ENCODE measurements at places on chromosomes 2 and 18.

DNA sequence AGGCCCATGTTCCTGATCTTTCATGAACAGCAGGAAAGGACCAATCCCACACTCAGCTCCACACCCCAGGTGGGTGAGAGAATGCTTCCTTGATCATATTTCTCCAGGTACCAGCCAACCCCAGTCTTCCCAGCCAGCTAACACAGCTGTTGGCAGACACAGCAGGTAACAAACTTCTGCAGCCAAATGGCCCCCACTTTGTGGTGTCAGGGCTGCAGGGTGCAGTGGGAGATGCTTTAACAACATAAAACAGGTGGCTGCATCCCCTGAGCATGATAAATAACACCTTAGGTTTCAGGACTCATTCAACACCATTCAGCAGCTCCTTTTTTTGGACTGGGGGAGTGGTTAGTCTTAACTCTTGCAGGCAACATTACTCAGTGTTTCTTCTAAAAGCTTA is 76.7 kb upstream of the ACAA2 start:
- DNase-seq = no peak

DNA sequence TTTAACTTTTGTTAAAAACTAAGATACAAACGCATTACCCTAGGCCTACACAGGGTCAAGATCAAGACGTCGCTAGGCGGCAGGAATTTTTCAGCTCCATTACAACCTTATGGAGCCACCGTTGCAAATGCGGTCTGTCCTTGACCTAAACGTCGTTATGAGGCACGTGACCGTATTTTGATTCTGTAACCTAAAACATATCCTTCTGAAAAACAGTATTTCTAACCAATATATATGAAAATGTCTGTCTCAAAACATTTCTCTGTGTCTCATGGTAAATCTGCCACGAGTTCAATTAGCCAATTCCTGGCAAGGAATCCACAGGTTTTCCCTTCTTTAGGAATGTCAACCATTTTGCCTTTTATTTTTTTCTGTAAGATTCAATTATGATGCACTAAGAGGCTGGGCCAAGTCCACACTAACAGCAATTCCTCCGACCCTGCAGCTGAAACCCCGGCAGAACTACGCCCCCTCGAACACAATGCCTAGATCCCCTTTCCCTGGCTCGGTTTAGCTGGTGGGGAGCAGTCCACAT is 1.7 kb downstream of the RTN4 start:
- DNase-seq = no peak

DNA sequence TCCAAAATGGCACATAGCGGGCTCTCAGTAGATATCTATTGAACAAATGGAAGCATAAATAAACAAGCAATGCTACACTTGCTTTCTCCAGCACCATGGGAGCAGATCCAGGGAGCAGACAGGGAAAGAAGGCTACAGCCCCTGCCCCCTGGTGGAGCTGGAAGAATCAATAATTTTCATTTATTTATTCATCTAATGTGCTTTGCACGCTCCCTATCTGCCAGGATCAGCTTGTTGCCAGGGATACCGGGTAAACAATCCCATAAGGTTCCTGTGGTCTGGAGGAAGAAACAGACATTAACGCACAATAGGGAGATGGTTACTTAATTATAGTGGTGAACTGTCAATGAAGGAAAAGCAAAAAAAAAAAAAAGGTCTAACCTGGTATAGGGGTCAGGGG is 40.1 kb upstream of the CLASP1 start:
- DNase-seq = no peak

- DNase-seq = no peak
Observed at GRCh38 chr2:241935314-241935713, 65.8 kb downstream of the RTP5 start.

DNA sequence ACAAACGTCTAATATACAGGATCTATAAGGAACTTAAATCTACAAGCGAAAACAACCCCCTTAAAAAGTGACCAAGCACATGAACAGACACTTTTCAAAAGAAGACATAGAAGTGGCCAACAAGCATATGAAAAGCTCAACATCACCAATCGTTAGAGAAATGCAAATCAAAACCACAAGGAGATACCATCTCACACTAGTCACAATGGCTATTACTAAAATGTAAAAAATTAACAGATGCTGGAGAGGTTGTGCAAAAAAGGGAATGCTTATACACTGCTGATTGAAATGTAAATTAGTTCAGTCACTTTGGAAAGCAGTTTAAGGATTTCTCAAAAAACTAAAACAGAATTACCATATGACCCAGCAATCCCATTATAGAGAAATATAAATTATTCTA is 1148.5 kb upstream of the FAM98A start:
- no peak for DNase-seq

- no peak for DNase-seq
Observed at GRCh38 chr2:54054271-54054670, 61.1 kb upstream of the ACYP2 start.

GRCh38 chr2:65654496-65654895 is 222.1 kb upstream of the SPRED2 start:
- DNase-seq = no peak

DNA sequence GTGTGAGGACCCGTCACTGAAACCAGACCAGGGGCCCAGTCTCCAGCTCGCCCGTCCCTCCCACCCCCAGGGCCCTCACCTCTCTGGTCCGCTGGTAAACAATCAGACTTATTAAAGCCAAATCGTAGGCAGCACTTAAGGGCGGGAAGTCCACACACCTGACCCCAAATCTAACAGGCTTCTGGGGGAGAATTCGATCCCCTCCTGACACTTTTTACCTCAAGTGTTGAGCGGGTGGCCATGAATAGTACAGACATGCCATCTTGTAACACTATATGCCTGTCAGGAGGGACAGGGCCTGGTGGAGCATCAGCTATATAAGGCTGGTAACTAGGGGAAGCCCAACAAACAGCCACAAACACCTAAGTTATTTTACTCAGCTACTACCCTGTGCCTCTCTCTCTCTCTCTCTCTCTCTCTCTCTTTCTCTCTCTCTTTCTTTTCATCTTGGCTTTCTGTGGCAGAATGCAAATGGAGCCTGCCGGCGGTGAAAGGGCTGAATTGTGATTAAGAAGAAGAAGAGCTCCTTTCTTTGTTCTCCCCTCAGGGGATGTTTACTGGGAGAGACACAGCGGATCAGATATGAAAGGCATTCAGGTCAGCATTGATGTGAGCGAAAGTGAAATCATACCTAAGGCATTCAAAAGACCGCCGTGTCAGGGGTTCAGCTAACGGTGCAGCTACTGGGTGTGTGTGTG is 9.5 kb downstream of the ZEB2 start:
- no peak for DNase-seq

GRCh38 chr18:2970772-2971659 is 41.9 kb downstream of the LPIN2 start:
- no peak for DNase-seq

- DNase-seq = peak; percentile 43
Observed at GRCh38 chr2:62309465-62310091, 113.7 kb downstream of the B3GNT2 start.

GRCh38 chr18:45330170-45330594 is 285.1 kb upstream of the SLC14A2 start:
- DNase-seq = no peak

DNA sequence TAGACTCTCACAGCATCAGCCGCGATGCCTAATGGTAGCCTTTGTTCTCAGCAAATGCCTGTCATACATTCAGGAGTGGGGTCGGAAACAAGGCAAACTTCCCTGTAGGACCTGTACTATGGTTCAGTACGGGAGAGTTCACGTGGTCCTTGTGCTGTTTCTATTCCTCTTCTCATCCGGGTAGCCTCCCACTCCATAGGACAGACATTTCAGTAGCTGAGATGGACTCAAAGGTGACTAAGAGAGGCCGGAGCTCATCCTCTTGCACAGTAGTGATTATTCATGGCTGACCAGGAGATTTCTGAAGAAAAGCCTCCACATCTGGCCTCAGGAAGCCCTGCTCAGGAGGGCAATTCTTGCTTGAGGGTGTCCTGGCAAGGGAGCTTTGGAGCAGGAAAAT is 117.8 kb upstream of the SPRED2 start:
- no peak for DNase-seq

DNA sequence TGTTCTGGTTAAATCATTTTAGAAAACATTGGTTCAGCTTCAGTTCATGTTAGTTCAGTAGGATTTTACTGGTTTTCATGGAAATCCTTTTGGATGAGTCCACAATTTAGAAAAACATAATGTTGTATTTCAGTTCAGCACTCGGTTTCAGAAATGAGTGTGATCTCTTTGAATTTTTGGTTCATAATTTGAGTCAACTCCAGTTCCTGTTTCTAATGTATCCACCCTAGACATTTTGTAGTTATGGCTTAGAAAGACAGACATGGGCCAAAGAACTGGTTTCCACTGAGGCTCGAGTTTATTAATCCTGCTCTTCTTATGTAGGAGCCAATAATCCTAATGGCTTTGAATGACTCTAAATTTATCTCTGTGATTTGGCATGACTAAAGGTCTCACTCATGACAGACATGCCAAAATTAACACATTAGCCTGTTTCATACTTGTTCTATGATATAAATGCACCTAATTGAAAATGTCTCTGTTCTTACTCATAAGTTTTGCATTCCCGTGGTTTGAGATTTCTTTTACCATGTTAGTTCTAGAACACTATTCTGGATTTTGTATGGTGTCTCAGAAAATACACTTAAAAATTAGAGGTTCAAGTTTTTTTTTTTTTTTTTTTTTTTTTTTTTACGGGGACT is 82.3 kb upstream of the SPRED2 start:
- DNase-seq = no peak

DNA sequence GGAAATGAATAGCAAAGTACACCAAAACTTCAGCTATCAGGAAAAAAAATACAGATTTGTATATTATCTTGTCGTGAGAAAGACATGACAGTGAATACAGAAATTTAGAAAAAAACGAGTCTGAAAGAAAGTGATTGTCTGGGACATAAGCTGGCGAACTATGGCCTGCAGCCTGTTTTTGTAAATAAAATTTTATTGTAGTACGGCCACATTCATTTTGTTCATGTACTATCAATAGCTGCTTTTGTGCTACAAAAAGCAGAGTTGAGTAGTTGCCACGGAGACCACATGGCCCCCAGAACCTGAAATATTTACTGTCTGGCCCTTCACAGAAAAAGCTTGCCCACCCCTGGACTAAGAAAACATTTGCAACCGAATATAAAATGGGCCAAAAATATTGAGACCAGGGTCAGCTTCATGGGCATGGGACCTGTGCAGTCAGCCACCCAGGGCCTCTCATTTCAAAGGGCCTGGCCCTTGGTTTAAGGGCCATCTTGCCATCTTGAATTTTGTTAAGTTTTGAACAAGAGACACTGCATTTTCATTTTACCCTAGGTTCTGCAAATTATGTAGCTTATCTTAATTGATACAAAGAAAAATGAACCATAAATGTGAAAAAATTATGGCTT is 17.9 kb downstream of the ANTXR1 start:
- DNase-seq = no peak

DNA sequence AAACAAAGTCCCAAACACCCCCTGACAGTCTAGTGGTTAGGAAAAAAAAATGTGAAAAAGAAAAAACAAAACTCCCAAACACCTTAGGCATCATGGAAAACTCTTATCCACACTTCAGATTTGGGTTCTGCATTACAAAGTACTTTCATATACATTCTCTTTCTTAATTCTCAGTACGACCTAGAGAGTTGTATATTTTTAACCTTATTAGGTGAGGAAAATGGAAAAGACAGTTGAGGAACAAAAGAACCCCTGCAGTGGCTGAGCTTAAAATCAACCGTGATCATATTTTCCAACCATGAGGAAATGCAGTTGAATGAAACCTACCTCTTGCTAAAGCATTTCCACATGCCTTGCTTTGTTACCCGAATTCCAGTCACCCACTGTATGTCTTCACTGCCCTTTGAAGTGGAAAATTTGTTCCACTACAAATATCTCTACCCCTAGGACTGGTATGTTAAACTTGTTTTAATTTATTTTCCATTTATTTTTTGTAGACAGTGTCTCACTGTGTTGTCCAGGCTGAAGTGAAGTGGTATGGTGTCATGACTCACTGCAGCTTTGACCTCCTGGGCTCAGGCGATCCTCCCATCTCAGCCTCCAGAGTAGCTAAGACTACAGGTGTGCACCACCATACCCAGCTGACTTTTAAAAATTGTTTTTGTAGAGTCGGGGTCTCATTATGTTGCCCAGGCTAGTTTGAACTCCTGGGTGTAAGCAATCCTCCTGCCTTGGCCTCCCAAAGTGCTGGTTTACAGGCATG is 56.9 kb upstream of the LPIN2 start:
- no peak for DNase-seq
